ENCODE measurements at places on chromosomes 13 and 19.

GRCh38 chr13:37001921-37002250 lies 1.3 kb downstream of the EXOSC8 start:
- no peak for ATAC-seq

- ATAC-seq = no peak
Measured at GRCh38 chr13:29005763-29006120, 185.6 kb downstream of the MTUS2 start.

- ATAC-seq = no peak
Measured at GRCh38 chr19:29914933-29915332, 27.1 kb upstream of the URI1 start.

DNA sequence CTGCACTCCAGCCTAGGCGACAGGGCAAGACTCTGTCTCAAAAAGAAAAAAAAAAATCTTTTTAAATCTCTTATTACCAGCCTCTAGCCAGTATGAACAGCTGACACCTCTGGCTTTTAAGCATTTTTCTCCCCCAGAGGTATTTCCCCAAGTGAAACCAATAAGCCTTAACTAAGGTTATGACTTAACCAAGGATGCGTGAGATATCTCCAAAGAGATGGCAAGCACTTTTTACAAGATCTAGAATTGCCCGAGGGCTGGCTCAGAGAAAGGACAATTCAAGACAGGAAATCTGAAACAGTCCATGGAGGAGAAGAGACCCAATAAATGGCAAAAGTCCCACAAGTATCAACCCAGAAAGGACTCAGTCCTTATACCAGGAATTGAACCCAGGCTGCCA lies 362.1 kb downstream of the FOXO1 start:
- no peak for ATAC-seq

DNA sequence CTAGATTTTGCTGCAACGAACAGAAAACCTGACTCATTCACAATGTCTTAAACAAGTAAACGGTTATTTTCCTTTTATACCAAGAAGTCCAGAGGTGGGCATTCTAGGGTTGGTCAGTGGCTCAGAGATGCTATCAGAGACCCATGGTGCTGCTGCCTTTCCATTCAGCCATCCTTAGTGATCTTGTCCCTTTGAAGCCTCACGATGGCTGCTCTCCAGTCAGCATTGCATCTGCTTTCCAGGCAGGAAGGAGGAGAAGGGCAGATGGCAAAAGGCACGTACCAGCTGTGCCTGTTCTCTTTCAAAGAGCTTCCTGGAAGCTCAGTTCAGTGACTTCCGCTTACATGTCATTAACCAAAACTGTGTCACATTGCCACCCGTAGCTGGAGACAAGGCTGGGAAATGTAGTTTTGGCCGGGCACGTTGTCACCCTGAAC lies 30.1 kb downstream of the WDFY2 start:
- peak; percentile 53 for ATAC-seq

GRCh38 chr19:15072930-15073647 lies 8.9 kb upstream of the OR1I1 start:
- ATAC-seq = no peak

DNA sequence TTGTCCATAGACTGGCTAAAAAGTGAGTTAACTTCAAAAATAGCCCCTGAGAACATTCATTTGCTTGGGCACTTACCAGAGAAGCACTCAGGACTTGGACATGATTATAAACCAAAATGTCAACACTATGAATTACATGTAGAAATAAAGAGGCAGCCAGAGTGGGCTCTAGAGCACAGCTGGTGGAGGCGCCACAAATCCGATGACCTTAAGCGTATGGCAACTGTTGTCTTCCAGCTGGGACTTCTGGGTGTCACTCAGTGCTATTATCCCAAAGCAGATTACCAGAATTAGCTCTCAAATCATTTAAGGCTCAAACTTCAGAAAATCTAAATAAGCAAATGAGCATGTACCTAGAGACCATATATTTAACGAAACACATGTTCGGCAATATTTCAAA lies 1255.5 kb upstream of the SLC10A2 start:
- no peak for ATAC-seq

DNA sequence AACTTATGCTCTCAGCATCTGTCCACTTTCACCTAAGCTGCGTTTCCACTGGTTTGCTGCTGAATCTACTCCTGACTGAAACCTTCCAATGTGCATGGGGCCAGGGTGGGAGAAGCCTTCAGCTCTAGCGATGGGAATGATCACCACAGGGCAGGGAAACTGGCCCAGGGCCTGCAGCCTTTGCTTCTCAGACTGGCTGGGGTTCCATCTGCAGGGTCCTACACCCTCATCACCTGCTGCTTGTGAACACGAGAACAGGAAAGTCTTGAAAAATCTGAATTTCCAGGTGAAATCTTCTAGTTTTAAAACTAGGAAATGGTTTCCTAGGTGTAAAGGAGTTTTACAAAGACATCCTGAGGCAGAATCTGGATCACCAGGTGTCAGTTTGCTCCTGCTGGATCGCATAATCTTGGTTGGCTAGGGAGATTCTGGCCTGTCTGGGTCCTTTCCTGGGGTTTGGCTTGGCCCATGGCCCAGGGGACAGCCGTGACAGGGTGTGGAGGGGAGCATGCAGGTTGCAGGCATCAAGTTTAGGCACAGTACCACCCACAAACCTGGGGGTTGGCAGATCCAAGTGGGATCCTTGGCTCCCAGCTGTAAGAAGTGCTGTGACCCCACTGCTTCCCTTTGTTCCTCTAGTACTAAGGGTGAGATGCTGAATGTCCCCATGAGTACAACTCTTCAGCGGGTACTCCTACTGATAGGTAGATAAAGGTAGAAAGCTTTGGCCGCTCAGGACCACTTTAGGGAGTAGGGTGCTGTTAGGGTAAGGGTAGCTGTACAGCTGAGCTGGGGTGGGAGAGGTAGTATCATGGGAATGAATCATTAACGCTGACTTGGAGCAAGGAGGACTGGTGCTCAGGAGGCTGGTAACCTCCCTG lies 1.8 kb upstream of the UBE2M start:
- no peak for ATAC-seq

DNA sequence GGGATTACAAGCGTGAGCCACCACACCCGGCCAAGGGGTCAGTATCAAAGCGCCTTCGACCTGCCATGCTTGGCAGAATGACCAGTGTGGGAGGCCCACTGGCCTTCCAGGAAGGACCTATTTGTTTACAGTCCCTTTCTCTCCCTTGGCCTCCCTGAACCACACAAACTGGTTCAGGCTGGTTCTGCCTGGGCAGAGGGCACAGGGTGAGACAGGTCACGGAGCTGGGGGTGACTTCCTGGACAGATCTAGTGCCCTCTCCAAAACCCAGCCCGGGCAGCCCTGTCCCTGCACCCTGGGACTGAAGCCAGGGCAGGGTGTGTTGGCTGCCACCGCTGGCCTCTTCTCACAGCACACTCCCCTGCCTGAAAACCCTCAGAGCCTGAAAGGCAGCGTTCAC lies 11.3 kb downstream of the PLEKHF1 start:
- ATAC-seq = no peak

DNA sequence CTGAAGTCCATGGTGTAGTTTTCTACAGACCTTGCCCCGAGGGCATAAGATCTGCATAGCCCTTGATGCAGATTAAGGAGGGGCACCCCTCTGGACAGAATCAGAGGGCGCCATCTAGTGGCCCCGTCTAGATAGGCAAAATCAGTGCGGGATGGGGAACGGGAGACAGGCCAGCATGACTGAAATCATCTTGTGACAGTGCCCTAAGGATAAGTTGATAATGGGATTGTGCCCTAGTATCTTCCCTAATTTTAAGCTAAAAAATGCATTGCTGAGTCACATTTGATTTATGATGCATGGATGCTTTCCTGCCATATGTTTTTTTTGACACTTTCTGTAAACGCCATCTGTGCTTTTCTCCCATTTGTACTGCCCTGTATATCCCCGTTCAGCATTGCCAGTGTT lies 19.0 kb upstream of the GPI start:
- peak; percentile 43 for ATAC-seq

GRCh38 chr19:41902594-41902993 lies 19.6 kb downstream of the ARHGEF1 start:
- no peak for ATAC-seq

GRCh38 chr19:11168568-11168967 lies 13.0 kb upstream of the SPC24 start:
- peak; percentile 8 for ATAC-seq

DNA sequence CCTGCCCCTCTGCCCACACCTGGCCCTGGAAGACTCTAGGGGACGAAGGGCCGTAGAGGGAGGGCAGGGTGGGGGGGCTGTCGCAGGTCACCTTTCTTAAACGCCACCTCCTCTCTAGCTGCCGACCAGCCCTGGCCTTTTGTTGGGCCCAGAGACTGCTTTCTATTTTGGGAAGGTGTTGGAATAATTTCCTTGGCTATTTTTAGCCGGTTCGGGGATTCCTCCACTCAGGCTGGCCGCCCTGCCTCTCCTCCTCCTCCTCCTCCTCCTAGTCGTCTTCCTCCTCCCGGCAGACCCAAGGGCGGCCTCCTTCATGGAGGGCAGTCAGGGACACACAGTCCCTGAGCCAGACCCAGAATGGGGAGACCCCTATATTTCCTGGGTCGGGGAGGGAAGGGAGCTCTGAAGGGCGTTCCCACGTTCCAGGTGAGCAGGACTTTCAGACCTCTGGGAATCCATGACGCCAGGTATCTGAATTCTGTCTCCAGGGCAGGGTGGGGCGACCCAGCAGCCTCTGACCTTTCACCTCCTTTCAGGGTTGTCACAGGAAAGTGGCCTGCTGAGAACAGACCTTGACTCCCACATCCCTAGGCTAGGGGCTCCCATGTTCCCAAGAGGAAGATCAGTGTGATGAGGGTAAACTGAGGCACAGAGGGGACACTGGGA lies 19.9 kb downstream of the GADD45B start:
- ATAC-seq = peak; percentile 23

DNA sequence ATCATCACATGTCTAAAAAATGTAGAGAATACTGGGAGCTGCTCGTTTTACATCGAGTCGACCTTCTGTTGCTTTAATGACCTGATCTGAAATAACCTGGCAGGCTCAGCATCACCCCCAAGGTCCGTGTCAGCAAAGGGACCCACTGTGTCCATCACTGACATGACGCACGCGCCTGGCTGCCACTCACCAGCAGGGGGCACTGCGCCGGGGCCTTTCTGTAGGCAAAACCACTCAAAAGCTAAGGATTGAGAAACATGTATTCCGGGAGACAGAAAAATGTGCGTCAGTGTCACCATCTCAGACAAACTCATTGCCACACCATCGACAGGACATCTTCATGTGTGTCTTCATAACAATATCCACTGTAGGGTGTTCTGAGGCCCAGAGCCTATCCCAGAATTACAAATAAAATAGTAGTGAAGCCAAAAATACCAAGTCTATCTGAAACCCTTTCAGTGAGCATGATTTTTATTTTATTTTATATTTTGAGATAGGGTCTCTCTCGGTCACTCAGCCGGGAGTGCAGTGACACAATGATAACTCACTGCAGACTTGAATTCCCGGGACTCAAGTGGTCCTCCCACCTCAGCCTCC lies 130.3 kb upstream of the LSM14A start:
- no peak for ATAC-seq

GRCh38 chr19:33332248-33332647 lies 29.9 kb upstream of the CEBPA start:
- no peak for ATAC-seq

- no peak for ATAC-seq
Measured at GRCh38 chr13:90403330-90404082, 944.0 kb upstream of the MIR17HG start.

- ATAC-seq = no peak
Measured at GRCh38 chr13:46605825-46606554, 53.0 kb downstream of the LRCH1 start.

DNA sequence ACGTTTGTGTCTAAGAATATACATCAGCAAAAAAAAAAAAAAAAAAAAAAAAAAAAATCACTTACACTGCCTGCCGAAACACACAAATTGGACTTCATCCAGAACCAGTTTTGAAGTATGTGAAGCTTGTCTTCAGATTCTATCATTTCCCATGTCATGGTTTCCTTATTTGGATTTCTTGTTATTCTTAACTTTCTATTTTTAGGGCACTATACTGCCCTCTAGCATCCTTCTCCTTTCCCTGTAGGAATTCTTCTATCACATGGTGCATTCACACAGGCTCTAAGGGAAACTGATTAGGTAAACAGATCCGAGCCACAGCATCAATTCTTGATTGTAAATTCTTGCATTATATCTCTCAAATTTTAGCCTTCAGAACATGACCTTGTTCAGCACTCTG lies 1507.5 kb downstream of the OLFM4 start:
- no peak for ATAC-seq

- no peak for ATAC-seq
Measured at GRCh38 chr13:36713887-36714286, 40.1 kb downstream of the SERTM1 start.

DNA sequence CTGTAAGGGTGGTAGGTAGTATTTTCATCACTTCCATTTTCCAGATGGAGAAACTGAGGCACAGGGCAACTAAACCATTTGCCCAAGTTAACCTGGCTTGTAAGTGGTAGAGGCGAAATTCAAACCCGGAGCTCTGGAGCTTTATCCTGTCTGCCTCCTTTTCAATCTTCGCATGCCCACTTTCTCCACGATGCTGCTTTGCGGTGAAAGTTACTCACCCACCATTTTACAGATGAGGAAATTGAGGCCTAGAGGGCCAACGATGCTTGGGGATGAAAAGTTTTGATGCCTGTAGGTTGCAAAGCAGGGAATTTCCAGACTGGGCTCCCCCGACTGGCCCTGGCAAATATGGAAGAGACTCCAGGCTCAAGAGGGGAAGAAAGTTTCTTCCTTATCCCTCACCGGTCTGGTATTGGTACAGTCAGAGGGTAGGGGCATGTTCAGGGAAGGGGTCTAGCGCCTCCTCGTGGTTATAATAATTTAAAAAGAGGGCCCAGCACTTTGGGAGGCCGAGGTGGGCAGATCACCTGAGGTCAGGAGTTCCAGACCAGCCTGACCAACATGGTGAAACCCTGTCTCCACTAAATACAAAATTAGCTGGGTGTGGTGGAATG lies 1.9 kb upstream of the SH2D3A start:
- no peak for ATAC-seq

DNA sequence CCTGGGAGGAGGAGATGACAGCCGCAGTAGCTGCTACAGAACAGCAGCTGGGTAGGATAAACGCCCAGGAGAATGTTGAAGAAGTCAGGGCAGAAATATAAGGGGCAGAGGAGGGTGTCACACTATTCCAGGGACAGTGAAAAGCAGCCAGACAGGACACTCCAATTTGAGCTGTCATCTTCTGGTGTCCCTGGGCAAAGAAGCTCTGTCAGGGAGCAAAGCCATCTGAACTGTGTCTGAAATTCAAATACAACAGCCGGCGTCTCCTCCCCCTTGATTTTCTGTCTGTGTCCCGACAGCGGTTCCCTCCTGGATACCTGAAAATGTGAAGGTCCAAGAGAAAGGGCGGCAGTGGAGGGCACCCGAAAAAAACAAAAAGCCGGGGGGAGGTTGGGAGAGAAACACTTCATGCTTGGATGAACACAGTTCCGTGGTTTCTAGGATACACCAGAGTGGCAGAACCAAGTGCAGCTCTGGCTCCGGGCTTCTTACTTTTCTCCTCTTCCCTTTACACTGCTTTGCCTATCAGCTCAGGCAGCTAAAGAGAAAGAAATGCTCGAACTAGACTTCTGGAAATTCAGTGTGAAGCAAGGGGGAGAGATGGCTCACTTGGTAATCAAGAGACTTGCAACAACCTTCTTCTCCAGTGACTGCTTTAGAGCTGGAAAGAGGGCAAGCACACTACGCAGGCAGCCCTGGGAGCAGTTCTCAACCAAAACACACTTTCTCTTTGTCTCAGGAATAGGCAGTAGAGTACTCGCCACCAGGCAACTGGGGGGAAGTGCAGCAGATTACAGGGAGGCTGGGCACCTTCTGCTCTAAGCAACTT lies 465.6 kb downstream of the ITGBL1 start:
- ATAC-seq = no peak
